ENCODE measurements at places on chromosomes 4 and X.

DNA sequence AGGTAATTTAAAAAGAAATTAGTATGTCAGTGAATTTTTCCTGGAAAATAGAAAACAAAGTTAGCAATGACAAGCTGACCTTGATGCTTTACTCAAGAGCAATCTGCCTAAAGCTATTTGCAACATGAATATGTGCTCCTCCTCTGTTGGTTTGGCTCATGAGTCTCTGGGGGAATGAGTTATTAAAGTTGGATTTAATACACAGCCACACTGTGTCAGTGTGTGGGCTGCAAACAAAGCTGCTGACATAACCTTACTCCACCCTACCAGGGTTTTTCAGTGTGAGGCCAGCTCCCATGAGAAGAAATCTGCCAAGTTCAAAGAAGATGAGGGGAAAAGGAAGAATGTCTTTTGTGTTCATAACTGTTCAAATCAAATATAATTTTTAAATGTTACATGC lies 280.5 kb downstream of the TLL1 start:
- no peak for DNase-seq

- DNase-seq = no peak
Observed at GRCh38 chr4:186857793-186858192, 134.1 kb upstream of the FAT1 start.

GRCh38 chr4:183356173-183356830 lies 34.1 kb upstream of the CLDN24 start:
- no peak for DNase-seq

- DNase-seq = no peak
Observed at GRCh38 chr4:186104890-186105646, 564 bp downstream of the FAM149A start.

- DNase-seq = no peak
Observed at GRCh38 chrX:17535229-17535628, 160.2 kb downstream of the NHS start.

DNA sequence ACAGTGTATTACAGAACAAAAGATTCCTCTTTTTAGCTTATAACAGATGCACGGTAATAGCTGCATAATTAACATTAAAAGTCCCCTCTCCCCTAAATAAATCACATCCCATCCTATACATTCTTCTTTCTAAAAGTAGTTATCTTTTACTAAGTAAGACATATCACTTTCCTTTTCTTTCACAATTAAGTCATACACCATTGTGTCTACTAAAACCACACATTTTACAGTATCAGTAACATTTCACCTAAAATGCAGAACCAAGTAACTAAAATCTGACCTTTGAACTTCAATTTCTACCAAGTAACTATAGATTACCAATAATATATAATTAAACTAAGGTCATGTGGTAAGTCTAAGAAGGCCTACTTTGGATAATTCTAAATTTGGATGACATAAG lies 14.2 kb downstream of the DHX15 start:
- DNase-seq = no peak

GRCh38 chr4:124337874-124338273 lies 374.7 kb downstream of the ANKRD50 start:
- peak; percentile 51 for DNase-seq

DNA sequence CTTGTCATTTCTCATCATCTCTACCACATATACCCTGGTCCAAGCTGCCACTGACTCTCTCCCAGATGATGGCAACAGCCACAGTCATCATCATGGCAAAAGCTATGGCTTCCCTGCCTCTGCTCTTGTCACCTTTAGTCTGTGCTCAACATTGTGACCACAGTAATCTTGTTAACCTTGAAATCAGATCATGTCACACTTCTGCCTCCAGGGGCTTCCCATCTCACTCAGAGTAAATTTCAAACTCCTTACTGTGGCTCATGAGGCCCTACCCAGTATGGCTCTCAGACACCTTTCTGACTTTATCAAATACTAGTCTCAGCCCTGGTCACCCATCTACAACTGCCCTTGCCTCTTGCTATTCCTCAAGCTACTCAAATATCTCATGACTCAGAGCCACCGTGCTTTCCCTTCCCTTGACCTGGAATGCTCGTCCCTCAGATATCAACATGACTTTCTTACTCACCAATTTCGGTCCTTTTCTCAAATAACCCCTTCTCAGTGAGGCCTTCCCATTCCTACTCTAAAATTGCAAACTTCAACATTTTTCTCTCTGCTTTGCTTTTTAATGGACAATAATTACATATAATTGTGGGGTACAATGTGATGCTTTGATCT lies 41.1 kb upstream of the STIM2 start:
- no peak for DNase-seq

DNA sequence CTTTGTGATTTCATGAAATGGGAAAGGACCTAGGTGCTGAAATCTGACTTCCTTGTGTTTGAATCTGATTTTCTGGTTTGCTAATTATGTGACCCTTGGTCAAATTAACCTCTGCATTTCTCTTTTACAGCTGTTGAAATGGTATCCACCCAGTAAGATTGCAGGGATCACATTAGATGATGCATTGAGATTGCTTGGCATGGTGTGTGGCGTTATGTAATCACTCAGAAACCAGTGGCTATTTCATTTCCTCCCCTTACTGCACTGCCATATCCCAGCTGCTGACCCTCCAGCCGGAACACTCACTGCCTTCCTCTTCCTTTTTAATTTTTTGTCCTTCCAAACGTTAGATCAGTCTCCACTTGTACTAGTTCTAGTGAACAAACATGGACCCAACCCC lies 79.0 kb downstream of the KLHL8 start:
- no peak for DNase-seq

GRCh38 chr4:151687021-151687640 lies 73.7 kb downstream of the GATB start:
- no peak for DNase-seq

GRCh38 chr4:123555807-123556273 lies 159.2 kb downstream of the SPRY1 start:
- DNase-seq = no peak

GRCh38 chrX:139554991-139555675 lies 24.6 kb downstream of the F9 start:
- no peak for DNase-seq

DNA sequence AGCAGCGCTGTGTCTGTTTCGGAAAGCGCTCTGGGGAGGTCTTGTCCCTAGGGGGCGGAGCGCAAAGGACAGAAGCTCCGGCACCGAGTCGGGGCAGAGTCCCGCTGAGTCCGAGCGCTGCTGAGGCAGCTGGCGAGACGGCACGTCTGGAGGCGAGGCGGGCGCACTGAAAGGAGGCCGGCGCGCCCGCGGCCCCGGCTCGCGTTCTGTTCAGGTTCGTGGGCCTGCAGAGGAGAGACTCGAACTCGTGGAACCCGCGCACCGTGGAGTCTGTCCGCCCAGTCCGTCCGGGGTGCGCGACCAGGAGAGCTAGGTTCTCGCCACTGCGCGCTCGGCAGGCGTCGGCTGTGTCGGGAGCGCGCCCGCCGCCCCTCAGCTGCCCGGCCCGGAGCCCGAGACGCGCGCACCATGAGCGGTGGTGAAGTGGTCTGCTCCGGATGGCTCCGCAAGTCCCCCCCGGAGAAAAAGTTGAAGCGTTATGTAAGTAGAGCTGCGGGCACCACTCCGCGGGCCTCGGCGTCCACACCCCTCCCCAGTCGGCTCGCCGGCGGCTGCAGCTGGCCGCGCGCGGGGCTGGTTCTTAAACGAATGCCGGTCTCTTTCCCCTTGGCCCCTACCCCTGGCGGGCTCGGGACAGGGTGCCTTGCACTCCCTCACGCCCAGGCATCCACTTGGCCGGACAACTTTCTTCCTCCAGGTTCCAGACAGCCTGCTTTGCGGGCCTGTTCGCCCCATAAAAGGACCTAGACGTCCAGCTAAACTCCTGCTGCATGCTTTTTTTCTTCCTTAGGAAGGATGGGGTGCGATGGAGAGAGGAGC lies at the start of gene GAB1:
GAB1 (plus strand) TSS at position 96 of the 819 bp plus-strand sequence; CDS start at position 409, 313 bp downstream.
- no peak for DNase-seq

GRCh38 chrX:24014388-24015018 lies 12.5 kb downstream of the KLHL15 start:
- DNase-seq = no peak

GRCh38 chr4:46945062-46945461 lies 36.0 kb upstream of the COX7B2 start:
- DNase-seq = no peak

DNA sequence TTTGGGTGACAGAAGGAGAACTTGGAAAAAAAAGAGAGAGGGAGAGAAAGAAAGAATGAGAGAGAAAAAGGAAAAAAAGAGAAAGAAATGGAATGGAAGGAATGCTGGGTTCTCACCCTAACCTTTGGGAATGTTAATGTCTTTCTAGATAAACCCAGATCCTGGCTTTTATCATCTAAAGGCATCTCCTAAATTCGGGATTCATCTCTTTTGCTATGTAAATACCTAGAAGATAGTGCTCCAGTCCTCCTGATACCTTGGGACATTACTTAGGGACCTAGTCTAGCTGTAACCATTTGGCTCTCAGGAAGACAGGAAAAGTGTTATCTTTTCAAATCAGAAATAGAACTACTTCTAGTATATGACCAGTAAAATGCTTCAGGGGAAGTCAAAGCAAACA lies 15.8 kb upstream of the SPCS3 start:
- DNase-seq = no peak

DNA sequence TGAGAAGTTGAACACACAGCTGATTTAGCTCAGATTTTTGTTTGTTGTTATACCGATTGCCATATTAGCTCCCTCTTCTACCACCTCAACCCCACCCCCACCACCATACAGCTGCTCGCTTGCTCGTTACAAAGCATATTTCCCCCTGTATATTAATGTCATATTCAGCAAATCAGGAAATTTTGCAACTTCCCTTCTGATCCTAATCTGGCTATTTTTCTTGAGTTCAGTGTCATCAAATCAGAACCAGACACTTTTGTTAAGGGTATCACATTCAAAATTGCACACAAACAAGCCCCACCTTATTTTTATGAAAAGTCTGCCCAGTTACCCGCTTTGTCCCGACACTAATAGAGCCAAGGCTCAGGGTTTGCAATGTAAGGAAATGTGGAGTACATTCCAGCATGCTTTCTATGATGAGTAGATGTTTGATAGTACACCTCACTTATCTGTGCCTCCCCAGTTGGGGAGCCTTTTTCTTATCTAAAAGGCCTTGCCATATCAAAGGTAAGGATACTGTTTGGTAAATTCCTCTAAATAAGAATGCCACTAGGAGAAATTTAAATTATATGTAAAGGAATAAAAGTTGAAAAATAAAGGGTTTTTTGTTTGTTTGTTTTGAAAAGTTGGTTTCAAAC lies 212.2 kb downstream of the CBR4 start:
- no peak for DNase-seq

Measured in HFF-Myc (cell line).